ENCODE measurements at places on chromosomes 1 and 21.

DNA sequence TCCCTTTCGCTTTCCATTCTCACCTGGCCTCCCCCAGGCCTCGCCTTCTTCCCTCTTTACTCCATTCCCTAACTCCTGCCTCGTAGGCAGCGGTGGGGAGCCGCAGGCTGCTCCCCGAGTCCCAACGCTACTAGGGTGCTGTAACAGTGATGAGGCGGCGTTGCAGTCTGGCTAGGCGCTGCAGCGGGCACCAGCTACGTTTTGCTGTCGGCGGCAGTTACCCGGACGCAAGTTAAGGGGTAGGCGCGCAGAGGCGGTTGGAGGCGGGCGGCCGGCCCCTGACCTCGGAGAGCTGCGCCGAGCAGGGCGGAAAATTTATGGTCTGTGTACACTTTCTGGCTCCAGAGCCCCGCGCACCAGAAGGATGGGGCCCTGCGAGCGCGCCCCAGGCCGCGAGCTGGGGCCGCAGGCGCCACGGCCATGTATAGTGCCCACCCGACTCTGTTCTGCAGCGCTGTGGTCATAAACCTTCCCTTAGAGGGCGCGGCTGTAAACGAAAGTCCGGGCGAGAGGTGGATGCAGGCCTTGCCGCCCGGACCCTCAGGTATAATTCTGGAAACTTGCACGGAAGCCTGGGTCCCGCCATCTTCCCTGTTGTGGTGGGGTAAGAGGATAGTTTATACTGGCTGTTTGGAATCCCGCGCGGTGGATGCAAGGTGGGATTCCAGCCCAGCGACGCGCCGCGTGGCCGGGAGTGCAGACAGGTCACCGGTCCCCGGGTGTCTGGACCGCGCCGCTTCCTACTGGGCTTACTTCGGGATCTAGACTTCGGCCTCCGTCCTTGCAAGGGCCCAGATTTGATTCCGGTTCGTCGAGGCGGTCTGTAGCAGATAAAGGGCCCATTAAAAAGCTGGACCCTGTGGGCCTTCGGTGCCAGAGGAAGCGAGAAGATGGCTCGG, 15.0 kb downstream of the HLX start:
- no peak for DNase-seq

GRCh38 chr1:60573726-60574409, 500.3 kb upstream of the C1orf87 start:
- no peak for DNase-seq

DNA sequence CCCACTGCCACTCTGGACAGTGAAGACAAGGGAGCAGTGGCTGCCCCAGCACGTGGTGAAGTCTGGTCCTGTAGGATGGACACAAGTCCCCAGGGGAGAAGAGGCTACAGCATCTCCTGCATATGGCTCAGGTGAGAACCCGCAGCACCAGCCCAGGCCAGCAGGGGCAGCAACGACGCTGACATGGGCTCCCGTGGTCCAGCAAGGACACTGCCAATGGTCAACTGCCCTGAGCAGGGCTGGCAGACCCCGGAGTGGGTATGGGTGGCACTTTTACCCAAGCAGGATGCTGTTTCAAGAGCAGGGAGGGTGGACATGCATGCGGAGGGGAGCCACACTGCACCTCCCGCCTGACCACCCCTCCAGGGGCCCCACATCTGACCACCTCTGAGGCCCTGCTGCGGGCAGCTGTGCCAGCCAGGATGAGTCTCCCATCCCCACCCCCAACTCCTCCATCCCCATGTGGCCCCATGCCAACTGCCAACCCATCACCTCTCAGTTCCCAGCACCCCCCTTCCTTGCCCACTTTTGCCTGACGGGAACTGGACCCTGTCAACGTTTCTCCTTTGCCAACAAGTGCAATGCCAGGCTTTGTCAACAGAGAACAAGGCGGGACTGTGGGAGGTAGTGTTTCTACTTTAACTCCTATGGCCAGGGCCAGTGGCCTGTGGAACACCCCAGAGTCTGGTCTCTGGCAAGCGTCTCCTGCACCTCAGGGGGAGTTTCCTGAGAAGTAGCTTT, 8.6 kb downstream of the MORN1 start:
- no peak for DNase-seq

GRCh38 chr1:30412241-30413110, 310.9 kb downstream of the MATN1 start:
- no peak for DNase-seq

DNA sequence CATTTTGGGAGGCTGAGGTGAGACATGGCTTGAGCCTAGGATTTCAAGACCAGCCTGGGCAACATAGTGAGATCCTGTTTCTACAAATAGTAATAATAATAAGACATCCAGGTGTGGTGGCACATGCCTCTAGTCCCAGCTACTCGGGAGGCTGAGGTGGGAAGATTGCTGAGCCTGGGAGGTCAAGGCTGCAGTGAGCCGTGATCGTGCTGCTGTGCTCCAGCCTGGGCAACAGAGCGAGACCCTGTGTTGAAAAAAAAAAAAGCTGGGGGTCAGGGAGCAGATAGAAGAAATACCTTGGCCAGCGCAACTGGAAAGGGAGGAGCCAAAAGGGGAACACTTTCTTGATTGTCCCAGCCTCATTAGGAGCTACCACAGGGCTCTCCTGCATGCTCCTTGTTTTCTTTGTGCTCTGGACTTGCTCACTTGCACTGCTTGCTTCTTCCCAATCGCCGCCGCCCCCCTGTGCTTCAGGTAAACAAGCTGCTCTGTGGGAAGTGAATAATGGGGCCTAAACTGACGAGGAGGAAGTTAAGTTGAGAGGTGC, 31.1 kb downstream of the PBX1 start:
- DNase-seq: no peak

- no peak for DNase-seq
These were observed 464 bp downstream of the ACBD6 start for GRCh38 chr1:180501865-180502360.

DNA sequence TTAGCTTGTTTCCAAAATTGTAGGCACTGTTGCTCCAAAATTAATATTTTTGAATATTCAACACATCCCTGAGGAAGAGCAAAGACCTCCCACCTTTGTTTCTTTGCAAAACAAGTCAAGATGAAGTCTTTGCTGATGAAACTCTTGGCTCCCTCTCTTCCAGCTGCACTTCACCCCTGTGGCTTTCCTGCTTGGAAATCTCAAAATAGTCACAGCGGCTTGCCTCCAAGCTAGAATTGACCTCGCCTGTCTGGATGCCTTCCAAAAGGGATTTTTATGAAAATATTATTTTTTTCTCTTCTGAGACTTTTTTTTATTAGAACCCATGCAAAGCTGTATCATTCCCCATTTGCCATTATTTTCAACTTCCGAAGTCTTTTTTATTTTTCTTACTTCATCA, 71.1 kb upstream of the MROH9 start:
- DNase-seq: no peak

- DNase-seq: no peak
These were observed 27.6 kb upstream of the CNN3 start for GRCh38 chr1:94954263-94955220.

GRCh38 chr1:190608282-190608681, 130.6 kb upstream of the BRINP3 start:
- DNase-seq: no peak

- DNase-seq: no peak
These were observed 16.6 kb downstream of the IPO9 start for GRCh38 chr1:201845331-201846083.

- DNase-seq: no peak
These were observed 8.8 kb upstream of the OBSCN start for GRCh38 chr1:228198977-228199590.

DNA sequence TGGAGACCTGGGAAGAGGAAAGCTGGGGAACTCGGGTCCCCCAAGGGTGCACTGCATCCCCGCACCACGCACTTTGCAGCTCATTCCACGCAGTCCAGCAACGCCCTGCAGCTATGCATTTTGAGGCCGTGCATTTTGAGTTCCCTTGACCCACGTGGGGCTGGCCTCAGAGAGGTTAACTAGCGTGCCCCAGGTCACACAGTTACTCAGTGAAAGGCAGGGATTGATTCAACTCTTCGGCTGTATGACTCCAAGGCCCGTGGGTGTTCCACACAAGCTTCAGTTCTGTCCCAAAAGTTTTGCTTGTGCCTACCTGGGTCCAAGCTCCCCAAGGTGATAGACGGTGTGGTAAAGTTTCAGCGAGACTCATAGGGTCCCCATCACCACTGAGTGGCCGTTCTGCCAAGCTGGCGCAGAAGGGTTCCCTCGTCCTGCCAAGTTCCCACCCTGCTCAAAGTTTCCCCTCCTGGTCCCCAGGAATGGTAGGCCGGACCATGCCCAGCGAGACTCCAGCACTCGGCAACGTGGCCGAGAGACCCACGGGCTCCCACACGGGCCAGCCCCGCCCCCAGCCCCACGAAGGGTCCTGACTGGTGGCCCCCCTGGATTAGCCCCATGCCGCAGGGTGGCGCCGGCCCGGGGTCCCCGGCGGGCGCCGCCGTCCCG, 611 bp downstream of the HSPG2 start:
- no peak for DNase-seq

DNA sequence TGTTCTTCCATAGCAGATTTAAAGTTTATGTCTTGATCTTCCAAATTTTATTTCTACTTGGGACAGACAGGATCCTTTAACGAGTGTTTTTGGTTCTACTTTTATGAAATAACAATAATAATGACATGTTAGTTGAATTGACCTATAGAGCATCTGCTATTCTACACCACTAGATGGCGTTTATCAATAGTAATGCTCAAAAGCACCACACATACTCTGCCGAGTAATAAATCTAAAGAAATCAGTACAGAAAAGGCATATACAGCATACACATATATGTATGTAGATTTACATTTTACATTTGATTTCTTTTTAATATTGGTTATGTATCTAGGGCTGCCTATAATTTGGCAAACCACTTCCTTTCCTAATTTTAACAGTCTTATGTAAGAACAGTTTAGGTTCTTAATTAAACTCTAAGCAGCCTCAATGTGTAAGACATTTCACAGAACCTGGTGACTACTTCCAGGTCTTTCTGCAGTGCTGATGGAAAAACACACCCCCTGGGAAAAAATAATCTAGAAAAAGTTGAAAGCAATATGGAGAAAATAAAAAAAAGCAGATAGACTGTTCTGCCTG, 5.9 kb upstream of the SIPA1L2 start:
- DNase-seq: no peak

GRCh38 chr1:9406111-9406510, 113.4 kb downstream of the SPSB1 start:
- DNase-seq: no peak

- DNase-seq: no peak
These were observed 187.2 kb downstream of the FGGY start for GRCh38 chr1:59484096-59484495.

DNA sequence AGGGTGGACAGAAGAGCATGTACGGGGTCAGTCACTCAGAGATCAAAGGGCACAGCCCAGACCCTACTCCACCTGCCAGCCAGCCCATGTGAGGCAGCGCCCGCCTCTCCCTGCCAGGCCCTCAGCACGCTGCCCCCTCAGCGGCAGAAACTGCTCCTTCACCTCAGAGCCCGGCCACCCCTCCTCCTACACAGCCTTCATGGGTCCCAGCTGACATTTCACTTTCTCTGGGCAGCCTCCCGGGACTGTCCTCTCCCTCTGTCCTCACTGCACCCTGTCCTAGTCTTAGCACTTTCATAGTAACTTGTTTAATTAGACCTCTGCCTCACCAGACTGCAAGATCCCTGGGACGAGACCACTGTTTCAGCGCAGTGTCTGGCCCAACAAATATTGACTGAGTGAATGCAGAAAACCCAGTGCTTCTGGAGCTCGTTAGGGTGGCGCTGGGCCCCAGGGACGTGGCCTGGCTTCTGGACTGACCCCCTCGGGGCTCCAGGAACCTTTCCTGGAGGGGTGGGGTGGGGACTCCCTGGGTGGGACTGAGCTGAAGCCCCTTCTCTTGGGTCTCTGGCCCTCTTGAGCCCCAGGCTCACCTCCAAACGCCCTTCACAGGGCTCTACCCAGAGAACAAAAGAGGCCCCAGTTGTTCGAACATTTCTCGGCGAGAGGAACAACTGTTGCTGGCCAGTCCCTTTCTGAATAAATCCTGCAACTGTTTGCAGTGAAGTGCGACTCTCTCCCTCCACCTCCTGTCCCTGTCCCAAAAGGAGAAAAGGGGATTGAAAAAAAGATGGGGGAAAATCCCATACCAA, 114.9 kb downstream of the CASZ1 start:
- no peak for DNase-seq

DNA sequence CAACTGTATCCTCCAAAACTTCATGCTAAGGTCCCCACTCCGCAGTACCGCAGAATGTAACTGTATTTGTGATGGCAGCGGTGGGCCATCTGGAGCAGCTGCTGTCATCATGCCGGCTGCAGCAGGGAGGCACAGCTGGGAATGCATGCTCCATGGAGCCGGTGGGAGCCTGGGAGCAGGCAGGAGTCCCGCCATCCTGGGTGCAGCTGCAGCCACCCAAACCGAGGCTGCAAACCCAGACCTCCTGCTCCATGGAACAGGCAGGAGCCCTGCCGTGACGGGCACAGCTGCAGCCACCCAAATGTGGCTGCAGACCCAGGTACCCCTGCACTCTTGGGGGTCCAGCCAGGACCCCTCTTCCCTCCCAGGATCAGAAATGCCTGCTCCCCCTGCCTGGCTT, 80.3 kb downstream of the SCMH1 start:
- DNase-seq: no peak

DNA sequence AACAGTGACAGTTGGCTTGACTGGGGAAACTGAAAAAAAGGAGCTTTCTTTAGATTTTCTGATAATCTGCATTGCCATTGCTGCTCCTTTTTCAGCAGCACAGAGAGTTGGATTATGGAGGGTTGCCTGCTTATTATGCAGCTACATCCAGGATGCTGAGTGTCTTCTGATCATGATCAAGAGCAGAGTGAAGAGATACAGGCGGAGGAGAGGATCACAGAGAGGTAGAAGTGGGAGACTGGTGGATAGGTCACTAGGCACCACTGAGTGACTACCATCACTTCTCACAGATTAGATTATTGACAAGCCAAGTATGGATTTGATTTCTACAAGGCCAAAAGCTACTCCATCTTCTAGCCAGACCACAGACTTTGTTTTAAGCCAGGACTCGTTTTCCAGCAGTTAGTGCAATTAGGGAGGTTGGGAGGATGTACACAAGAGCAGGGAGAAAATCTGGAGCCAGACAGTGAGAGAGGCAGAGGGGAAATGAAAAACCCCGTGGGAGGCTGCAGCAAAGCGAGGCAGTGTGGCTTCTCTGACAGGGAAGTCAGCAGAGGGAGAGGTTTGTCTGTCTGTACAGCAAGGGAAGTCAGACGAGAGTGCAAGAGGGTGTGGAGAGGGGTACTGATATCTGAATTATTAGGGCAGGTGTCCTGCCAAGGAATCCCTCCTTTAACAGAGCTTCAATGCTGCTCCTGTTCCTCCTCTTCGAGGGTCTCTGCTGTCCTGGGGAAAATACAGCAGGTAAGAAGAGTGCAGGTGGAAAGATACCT, at the start of gene CD1E:
TSS of gene CD1E (plus strand) at position 592 of the 773 bp plus-strand sequence. CDS start at position 687, 95 bp downstream.
- no peak for DNase-seq

GRCh38 chr1:203289982-203290260, 15.4 kb upstream of the BTG2 start:
- DNase-seq: no peak

GRCh38 chr1:233723387-233723786, 109.5 kb downstream of the KCNK1 start:
- no peak for DNase-seq

DNA sequence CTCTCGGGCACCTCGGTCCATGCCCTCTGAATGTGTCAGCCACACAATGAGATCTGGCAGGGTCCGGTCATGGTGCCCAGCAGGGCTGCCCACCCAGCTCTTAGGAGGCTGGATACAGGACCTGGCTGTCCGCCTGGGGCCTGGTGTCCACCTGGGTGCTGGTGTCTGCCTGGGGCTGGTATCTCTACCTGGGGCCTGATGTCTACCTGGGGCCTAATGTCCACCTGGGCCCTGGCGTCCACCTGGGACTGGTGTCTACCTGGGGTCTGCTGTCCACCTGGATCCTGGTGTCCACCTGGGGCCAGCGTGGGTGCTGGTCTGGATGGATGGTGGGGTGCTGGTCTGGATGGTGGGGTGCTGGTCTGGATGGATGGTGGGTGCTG, 45.1 kb upstream of the ACTRT2 start:
- no peak for DNase-seq
